ENCODE measurements at places on chromosomes 12 and 14.

GRCh38 chr12:14207905-14208551, 157.5 kb upstream of the ATF7IP start:
- no peak for DNase-seq

DNA sequence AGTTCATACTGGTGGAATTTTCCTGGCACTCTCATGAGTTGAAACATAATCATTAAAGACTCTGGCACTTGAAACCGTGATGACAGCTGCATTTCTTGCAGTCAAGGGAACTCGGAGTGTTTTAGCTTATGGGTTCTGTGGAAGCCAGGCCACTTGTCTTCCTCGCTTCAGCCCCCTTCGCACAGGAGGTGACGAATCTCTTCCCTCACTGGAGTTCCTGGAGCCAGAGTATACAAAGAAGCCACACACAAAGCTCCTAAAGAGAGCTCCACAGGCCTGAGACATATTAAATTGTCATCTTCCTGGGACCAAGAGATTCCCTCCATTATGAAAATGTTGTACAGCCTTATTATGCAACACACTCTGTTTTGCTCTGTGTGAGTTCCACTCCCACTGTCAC, 964.1 kb downstream of the TMEM121 start:
- no peak for DNase-seq

GRCh38 chr12:106865683-106866082, 90.0 kb upstream of the TMEM263 start:
- DNase-seq, result no peak

DNA sequence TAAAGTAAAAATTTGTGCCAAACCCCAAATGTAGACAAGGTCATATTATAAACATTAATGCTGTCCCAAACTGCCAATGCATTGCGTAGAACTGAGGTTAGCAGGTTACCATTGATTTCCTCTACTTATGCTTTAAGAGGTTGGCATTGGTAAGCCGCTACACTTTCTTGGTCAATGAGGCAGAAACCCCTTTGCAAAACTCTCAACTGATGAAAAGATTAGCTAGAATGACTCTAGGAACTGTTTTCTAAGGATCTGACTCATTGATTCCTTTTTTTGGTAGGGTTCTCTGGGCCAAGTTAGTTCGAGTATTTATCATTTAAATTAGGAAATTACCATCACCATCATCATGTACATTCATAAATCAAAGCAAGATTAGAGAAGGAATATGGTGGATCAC, 44.6 kb downstream of the HMGA2 start:
- DNase-seq, result no peak

- peak; percentile 15 for DNase-seq
These were observed 240.2 kb upstream of the CLEC14A start for GRCh38 chr14:38496092-38496491.

DNA sequence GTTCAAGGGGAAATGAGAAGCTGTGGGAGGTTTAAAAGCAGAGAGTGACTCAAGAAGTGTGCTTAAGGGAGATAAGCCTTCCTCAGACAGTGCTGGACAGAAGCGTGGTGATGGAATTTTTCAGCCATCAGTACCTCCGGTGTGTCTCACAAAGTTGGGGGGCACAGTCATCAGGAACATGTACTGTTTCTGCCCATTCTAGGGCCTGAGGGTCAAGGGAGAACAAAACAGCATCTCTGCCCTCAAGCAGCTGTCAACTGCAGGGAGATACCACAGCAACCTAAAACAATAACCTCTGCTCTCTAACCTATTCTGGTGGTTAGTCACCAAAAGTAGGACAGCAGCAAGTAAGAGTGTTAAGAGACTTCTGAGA, 2.0 kb upstream of the STON2 start:
- DNase-seq, result no peak

DNA sequence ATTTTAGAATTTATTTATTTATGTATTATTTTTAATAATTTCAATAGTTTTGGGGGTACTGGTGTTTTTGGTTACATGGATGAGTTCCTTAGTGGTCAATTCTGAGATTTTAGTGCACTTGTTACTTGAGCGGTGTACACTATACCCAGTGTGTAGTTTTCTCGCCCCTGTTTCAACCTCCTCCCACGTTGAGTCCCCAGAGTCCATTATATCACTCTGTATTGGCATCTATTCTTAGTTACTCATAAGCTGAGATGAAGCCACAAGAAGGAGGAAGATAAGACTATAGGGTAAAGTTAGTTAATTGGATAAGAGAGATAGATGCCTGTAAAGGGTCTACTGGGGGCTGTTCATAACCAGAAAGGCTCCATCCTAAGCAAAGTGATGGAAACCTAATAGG, 4.0 kb downstream of the C1S start:
- no peak for DNase-seq

DNA sequence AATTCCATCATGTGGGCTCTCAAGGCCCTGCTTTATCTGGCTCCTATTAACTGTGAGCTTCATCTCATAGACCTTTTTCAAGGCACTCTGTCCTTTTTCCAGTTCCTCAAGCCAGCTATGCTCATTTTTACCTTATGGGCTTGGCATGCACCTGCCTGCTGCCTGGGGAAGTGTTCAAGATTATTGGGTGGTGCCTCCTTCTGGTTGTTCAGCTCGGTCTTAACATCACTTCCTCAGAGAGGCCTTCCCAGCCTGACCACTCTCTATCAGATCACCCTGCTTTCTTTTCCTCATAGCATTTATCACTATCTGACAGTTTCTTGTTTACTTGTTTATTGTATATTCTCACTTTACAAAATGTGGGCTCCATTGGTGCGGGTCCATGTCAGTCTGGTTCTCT, 141.3 kb downstream of the PTPRR start:
- DNase-seq, result no peak

- peak; percentile 60 for DNase-seq
These were observed 110.7 kb downstream of the BTG1 start for GRCh38 chr12:92034858-92035401.

- no peak for DNase-seq
These were observed 8.6 kb upstream of the YY1 start for GRCh38 chr14:100230361-100230760.

- no peak for DNase-seq
These were observed 82.9 kb upstream of the CPM start for GRCh38 chr12:69015831-69016230.

- DNase-seq, result no peak
These were observed 12.5 kb downstream of the RTL1 start for GRCh38 chr14:100891051-100891450.

- no peak for DNase-seq
These were observed 52.3 kb downstream of the IPO8 start for GRCh38 chr12:30643366-30643765.

GRCh38 chr12:66050610-66051009, 79.9 kb downstream of the LLPH start:
- no peak for DNase-seq

- peak; percentile 28 for DNase-seq
These were observed 21.1 kb upstream of the ADAM20 start for GRCh38 chr14:70555890-70556289.

DNA sequence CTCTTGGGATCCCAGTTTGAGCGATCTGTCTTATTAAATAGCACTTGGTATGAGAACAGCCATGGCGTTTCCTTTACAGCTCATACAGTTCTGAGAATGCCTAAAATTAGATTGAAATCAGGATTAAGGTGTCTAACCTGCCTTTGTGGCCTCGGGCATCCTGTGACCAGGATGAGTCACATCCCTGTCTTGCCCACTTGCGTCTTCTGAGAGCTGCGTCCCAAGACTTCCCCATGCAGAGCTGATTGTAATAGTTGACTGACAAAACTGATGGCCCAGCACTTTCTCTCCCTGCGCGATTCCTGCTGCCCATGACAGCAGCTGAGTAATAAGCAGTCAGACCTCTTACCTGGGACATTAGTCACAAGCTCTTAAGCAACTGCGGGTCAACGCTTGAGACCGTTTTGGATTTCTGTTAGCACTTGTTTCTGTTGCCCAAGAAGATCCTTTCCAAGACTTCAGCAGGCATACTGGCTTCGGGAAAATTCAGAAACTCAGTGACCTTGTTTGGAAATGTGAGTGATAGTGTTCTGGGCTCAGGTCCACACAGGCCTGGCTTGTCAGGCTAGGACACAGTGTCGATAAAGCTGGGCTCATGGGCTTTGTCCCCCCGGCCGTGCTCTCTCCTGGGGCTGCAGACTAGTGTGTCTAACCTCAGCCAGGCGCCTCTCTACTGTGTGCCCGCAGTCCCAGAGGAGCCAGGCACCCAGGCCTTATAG, 169.9 kb upstream of the HIF1A start:
- DNase-seq, result no peak

DNA sequence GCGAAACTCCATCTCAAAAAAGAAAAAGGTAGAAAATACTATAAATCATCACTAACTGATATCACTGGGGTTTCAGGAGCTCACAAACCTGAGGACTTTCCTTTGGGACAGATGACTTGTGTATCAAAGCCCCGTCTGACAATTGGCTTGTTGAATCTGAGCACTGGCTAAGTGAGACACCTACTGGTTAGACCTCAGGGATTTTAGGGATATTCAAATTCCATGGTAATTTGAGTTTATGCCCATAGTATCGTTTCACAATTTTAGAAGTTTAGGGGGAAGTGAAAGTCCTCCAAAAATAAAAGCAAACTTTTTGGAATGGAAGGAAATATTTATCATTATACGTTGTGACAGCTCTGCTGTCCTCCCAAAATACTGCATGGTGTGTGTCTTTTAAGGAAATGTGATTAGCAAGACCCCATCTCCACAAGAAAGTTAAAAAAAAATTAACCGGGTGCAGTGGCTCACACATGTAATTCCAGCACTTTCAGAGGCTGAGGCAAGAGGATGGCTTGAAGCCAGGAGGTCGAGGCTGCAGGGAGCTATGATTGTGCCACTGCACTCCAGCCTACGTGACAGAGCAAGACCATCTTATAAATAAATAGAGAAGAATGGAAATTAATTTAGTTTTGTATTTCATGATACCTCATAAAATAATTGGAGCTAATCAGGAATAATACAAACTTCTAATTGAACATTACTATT, 49.2 kb downstream of the FBXL14 start:
- no peak for DNase-seq

DNA sequence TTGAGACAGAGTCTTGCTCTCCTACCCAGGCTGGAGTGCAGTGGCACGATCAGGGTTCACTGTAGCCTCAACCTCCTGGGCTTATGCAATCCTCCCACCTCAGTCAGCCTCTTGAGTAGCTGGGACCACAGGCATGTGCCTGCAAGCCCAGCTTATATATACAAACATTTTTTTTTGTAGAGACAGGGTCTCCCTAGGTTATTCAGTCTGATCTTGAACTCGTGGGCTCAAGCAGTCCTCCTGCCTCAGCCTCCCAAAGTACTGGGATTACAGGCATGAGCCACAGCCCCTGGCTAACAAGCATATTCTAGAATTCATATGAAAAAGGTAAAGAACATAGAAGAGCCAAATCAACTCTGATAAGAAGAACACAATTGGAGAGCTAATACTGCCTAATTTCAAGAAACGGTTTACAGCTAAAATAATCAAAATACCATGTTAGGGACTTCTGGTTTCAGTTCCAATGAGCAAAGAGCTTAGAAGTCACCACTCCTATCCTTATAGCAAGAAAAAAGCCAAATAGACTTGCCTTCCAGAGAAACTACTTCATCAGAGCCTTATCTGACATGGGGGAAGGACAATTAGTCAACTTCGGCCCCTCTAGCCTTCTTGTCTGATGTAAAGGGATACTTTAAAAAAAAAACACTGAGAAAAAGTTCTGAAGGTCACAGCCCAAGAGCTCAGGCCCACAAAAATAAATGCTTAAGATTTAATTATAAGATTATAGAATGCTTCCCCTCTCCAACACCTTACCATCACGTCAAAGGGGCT, 37.6 kb downstream of the TMEM116 start:
- no peak for DNase-seq

- DNase-seq, result no peak
These were observed 101.9 kb downstream of the TMTC3 start for GRCh38 chr12:88243982-88244381.

- no peak for DNase-seq
These were observed 1.6 kb downstream of the ADGRD1 start for GRCh38 chr12:130955238-130955816.

DNA sequence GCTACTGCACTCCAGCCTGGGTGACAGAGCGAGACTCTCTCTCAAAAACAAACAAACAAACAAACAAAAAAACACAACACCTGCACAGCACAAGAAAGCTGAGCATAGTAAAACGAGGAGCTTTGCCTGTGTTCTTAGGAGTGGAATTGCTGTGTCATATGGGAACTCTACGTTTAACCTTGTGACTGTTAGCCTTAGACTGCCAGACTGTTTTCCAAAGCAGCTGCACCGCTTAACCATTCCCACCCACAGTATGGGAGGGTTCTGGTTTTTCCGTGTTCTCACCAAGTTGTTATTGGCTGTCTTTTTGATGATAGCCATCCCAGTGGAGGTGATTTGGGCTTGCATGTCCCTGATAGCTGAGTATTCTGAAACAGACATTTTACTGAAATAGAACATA, 9.2 kb downstream of the WNT5B start:
- DNase-seq, result no peak

- no peak for DNase-seq
These were observed 11.4 kb downstream of the EIF2S1 start for GRCh38 chr14:67371247-67372148.

DNA sequence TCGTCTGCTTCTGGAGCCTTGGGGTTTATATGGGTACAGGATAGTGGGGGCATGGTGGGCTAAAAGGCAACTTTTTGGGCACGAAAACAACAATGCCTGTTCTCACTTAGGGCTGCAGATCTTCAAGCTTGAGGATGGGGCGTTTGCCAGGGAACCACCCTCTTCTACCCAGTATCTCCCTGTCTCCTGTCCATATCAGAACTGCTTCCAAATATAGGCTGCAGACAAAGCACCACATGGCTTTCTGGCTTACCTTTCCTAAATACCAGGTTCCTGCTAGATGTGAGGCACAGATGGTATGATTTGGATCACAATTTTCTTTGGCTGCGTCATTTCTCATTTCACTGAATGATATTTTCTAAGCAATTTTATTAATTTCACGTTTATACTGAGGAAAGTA, 70.4 kb downstream of the CMAS start:
- DNase-seq, result no peak

- no peak for DNase-seq
These were observed 38.0 kb downstream of the SLC2A14 start for GRCh38 chr12:7834701-7835100.

DNA sequence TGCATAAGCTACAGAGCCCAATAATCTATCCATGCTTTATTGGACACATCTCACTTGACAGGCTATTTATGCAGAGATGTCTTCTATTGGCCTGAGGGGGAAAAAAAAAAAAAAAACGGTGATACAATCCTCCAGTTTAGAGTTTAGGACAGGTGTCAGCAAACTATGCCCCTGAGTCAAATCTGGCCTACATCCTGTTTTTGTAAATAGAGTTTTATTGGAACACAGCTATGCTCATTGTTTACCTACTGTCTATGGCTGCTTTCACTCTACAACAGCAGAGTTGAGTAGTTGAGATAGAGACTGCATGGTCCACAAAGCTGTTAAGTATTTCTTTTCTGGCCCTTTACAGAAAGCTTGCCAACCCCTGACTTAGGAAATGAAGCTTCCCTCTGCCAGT, 403.1 kb downstream of the C12orf75 start:
- DNase-seq, result no peak

GRCh38 chr12:104508752-104509446, 52.2 kb downstream of the CHST11 start:
- no peak for DNase-seq

- DNase-seq, result no peak
These were observed 170.6 kb upstream of the CCDC196 start for GRCh38 chr14:66315548-66315947.

Data from right hindlimb (tissue), 1 donor.